ENCODE measurements at places on chromosomes 3 and 15. TPM values are rescaled to one million over a fixed set of nuclear protein-coding genes. Genes with fewer than 3 reads are reported as not detected.
A peak's percentile ranks its signal among the peaks of the same experiment; 100 is the strongest.

TMCO5A gene
- not detected for total RNA-seq

ADIPOQ gene
- total RNA-seq: not detected

- H3K4me1 ChIP-seq: peaks cover 39% of the 10 kb centered on the region
- DNase-seq: no peak
- no peaks in the 10 kb centered on the region for H3K27me3 ChIP-seq
Observed at GRCh38 chr15:77470235-77470634, 49.5 kb downstream of the HMG20A start.

ANKUB1 gene
- total RNA-seq: not detected

DBR1 gene
- total RNA-seq: 18.8 TPM

DNA sequence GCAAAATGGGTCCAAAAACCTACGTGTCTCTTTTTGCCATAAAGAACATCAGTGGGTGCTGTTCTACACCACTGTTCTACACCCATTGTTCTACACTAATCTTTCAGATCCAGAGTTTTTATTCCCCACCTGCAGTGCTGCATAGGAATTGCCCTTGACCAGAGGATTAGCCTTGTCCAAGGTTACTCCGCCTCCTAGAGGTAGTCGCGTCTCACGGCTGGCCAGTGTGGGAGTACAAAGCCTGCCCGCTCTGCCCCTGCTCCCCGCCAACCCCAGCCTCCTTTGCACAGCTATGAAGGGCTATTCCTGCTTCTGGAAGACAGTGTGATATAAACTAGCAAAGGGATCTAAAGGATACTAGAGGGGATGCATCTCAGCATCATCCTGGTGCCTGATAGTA, 222.1 kb upstream of the LMCD1 start:
- H3K4me3 ChIP-seq: no peak overlapping the region
- no peaks in the 10 kb centered on the region for H3K36me3 ChIP-seq
- no peaks in the 10 kb centered on the region for H3K27me3 ChIP-seq
- DNase-seq: peak; percentile 42
- no peak overlapping the region for H3K27ac ChIP-seq

DNA sequence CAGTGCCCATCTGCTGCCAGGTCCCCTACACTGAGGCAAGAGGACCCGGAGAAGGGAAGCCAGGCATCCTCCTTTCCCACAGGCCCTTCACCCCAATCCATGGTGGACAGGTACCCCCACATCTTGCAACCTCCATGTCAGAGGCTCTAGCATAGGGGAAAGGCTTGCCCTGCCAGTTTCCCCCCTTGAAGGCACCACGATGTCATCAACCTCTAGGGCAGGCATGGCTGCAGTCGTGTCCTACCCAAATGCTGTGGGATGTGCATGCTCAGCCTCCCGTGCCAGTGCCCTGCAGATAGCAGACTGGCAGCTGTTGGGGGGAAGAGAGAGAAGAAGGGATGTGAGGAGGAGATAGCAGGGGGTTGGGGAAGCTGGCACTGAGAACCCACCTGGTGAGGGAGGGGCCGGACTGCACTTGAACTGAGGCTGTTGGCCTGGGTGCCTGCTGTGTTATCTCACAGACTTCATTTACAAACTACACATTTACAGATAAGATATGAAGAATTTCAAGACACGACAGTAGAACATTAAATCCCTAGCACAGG, 197.5 kb downstream of the ADAMTS9 start:
- no peak overlapping the region for H3K27ac ChIP-seq
- peaks cover 37% of the 10 kb centered on the region for H3K4me1 ChIP-seq
- H3K4me3 ChIP-seq: no peak overlapping the region

GRCh38 chr3:18112674-18113375, 312.3 kb downstream of the SATB1 start:
- H3K4me3 ChIP-seq: no peak overlapping the region
- peak overlapping the region; percentile 38 for H3K27ac ChIP-seq
- H3K27me3 ChIP-seq: no peaks in the 10 kb centered on the region

DNA sequence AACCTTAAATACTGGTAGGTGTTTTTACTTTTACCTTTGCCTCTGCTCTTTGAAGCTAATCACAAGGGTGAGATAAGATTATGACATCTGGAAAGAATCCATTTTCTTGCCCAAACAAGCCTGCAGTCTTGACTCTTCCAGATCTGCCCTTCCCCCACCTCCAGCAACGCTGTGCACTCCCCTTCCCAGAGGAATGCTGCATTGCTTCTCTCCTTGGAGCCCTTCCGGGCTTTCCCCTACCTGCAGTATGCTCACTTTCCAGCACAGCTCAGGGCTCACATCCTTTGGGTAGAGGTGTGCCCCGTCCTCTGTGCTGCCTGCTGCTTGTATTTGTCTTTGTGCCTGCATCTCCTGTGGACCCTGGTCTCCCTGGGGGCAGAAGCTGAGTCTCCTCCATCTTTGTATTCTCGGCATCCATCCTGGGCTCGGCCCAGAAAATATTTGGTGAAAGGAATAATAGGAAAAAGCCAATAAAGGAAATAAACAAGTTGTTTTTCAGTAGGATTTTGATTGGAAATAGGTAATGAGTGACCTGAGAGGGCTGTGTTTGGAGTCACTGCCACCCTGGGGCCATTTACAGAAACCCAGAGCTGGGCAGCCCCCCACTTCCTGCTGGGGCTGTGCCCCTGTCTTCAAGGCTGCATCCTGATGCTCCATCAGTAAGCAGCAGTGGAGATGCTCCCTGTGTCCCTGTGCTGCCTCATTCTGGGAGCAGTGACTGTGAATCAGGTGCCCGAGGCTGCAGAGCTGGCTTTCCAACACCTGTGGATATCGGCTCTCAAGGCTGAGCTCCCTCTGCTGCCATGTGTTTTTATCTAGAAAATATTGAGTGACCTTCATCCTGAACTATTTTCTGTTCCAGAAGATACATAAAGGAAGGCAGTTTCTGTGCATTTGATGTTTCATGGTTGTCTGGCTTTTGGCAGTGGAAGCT, 117.5 kb downstream of the EEFSEC start:
- peaks cover 55% of the 10 kb centered on the region for H3K4me1 ChIP-seq
- peak overlapping the region; percentile 55 for H3K27ac ChIP-seq
- no peaks in the 10 kb centered on the region for H3K27me3 ChIP-seq
- H3K36me3 ChIP-seq: peaks cover 3% of the 10 kb centered on the region
- peak; percentile 50 for DNase-seq

DNA sequence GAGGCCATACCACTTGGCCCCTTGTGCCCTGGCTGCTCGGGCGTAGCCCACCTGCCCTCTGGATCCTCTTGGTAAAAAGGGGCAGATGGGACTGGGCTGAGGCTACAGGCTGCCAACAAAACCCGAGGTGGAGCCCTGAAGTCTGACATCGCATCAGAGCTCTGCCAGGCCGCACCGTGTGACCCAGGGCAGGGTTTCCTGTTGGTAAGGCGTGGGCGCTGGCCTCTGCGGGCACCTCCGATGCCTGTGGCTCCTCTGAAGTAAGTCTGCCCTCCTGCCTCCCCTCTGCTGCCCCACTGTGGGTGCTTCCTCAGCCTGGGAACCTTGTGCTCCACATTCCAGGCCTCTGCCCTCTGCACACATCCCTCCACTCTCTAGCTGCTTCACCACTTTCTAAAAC, 8.9 kb downstream of the CHDH start:
- no peak for DNase-seq
- H3K27me3 ChIP-seq: no peaks in the 10 kb centered on the region
- no peak overlapping the region for H3K4me3 ChIP-seq
- peaks cover 3% of the 10 kb centered on the region for H3K4me1 ChIP-seq
- peaks cover 2% of the 10 kb centered on the region for H3K36me3 ChIP-seq

TM4SF18 gene
- total RNA-seq: 2.2 TPM

Measured in WTC11 (cell line).